GM03348 (cell line): ENCODE measurements at places on chromosomes 3 and 15.

- DNase-seq: peak; percentile 88
These were observed 43.0 kb downstream of the ABHD5 start for GRCh38 chr3:43733459-43734384.

DNA sequence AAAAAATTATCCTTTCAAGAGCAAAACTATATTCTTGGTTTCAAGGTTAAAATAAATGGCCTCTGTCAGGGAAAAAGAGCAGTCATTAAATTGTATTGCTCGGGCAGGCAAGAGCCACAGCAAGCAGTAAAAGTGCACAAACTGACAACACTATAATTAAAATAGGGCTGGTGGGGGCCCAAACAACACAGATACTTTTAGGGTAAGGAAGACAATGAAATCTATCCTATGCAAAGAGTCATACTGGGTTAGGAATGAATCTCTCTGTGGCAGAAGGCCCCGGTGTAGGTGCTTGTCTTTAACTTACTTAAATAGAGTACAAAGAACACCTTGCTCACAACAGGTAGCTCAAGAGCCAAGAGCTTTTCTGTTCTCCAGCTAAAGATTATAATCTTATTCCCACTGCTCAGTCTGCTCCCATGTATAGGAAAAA lies 94.7 kb downstream of the DLG1 start:
- DNase-seq: no peak

DNA sequence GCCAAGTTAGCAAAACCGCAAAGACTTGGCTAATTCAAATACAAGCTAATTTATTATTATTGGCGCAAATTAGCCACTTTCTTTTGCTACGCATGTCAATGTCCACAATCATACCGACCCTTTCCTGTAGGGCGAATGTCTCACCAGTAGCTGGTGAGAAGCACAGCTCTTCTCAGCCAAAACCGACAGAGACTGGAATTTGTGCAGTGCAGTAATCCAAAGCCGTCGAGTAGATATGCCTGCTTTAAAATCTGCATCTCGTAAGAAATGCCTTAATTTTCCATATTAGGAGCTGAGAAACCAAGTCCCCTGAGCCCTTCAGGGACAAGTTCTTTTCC lies 614 bp upstream of the MINDY2 start:
- peak; percentile 75 for DNase-seq

DNA sequence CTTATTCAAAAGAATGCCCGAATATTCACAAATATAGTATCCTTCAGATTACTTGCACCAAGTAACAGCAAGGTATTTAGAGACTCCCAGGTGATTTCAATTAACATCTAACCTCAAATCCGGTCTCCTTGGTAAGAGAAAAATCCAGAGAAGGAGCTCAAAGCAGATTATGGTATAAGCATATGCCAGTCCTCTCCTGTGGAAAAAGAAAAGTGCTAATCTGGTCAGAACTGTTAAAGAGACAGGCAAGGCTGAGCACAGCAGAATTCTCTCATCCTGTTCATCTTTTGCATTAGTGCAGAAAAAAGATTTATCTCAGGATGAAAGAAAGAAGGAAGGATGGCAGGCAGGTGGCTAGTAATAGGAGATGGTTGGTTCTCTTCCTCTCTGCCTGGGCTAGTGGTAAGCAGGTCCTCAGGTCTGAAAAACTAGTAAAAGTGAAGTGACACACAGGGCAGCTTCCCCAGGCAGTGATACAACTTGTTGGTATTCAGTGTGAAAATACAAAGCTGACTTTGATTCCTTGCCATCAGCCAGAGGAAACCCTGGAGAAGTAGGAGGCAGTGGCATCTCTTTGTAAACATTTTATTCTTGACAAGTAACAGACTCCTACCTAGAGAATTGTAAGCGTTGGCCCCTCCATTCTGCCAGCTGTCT lies 14.2 kb downstream of the ATXN7 start:
- DNase-seq: peak; percentile 43

GRCh38 chr3:33256249-33256648 lies 21.0 kb upstream of the FBXL2 start:
- no peak for DNase-seq
